Naive thymus-derived CD4-positive, alpha-beta T cell (primary cell): ENCODE measurements at places on chromosomes 3 and 15. TPM values are rescaled to one million over a fixed set of nuclear protein-coding genes. Genes with fewer than 3 reads are reported as not detected.

Gene ADAMTS9
- not detected for polyA plus RNA-seq

- no peaks in the 10 kb centered on the region for H3K36me3 ChIP-seq
- H3K27ac ChIP-seq, result no peak overlapping the region
- no peak overlapping the region for H3K4me3 ChIP-seq
- no peak for DNase-seq
- no peaks in the 10 kb centered on the region for H3K27me3 ChIP-seq
- H3K4me1 ChIP-seq, result no peaks in the 10 kb centered on the region
Observed at GRCh38 chr15:35427091-35427490, 118.9 kb downstream of the DPH6 start.

- no peak overlapping the region for H3K27ac ChIP-seq
- peaks cover 24% of the 10 kb centered on the region for H3K4me1 ChIP-seq
- no peak overlapping the region for H3K4me3 ChIP-seq
- DNase-seq, result no peak
- H3K36me3 ChIP-seq, result no peaks in the 10 kb centered on the region
Observed at GRCh38 chr3:187799942-187800641, 54.8 kb upstream of the BCL6 start.

GRCh38 chr3:42116466-42116865 is 25.3 kb downstream of the TRAK1 start:
- no peak for DNase-seq
- no peak overlapping the region for H3K27ac ChIP-seq
- H3K27me3 ChIP-seq, result no peaks in the 10 kb centered on the region
- no peak overlapping the region for H3K4me3 ChIP-seq

DNA sequence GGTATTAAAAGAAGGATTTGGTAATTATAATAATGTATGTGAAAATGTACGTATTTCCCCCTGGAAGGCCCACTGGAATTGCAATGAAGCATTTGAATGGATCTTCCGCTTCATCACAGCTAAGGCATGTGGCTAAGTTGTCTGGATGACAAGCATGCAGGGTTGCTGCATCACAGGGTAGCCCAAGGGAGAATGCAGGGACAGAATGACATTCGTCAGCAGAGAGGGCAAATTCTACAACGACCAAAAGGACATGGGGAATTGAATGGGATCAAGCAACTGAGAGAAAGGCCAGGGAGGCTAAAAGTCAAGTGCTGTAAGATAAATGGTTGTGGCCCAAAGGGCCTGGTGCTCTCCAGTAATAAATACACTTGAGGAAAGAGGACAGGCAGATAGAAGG is 95.4 kb downstream of the ISL2 start:
- H3K27ac ChIP-seq, result no peak overlapping the region
- H3K4me3 ChIP-seq, result no peak overlapping the region
- DNase-seq, result no peak

DNA sequence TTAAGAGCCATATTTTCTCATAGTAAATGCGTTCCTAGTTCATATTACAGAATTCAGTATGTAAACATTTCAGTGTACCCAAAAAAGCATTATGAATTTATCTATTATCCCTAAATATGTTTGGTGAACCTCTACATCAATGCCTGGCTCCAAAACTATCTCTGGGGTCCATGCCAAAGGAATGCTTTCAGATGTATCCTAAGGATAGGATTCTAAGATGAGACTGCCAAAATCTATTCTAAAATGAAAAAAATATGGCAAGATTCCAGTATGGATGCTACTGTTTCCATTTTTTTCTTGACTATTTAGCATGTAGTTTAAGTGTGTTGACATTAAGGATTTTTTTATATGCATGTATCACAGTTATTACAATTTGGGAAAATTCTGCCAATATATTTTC is 18.8 kb downstream of the EIF5A2 start:
- no peak for DNase-seq
- H3K36me3 ChIP-seq, result no peaks in the 10 kb centered on the region
- no peaks in the 10 kb centered on the region for H3K4me1 ChIP-seq
- H3K27ac ChIP-seq, result no peak overlapping the region

GRCh38 chr3:12287727-12288181 is 1.1 kb upstream of the PPARG start:
- no peak overlapping the region for H3K4me3 ChIP-seq
- no peaks in the 10 kb centered on the region for H3K36me3 ChIP-seq
- no peak for DNase-seq
- no peak overlapping the region for H3K27ac ChIP-seq
- H3K4me1 ChIP-seq, result no peaks in the 10 kb centered on the region

DNA sequence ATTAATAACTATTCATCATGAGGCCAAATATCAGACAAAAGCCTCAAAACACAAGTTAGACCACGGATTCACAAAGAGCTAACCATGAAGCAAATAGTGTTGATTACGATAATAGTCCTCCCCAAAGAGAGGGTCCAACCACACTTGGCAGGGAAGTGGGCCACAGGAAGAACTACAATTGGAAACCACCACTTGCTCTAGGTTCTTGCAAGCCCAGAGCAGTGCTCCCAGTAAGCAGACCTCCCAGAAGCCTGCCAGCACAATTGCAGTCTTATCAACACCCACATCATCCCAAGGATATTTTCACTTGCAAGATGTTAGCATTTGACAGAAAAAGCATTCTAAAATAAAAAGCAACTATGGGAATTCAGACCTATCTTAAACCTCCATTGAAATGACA is 11.3 kb downstream of the SETD2 start:
- no peaks in the 10 kb centered on the region for H3K27me3 ChIP-seq
- no peak for DNase-seq
- H3K27ac ChIP-seq, result no peak overlapping the region
- no peak overlapping the region for H3K4me3 ChIP-seq
- H3K4me1 ChIP-seq, result peaks cover 23% of the 10 kb centered on the region
- no peaks in the 10 kb centered on the region for H3K36me3 ChIP-seq

DNA sequence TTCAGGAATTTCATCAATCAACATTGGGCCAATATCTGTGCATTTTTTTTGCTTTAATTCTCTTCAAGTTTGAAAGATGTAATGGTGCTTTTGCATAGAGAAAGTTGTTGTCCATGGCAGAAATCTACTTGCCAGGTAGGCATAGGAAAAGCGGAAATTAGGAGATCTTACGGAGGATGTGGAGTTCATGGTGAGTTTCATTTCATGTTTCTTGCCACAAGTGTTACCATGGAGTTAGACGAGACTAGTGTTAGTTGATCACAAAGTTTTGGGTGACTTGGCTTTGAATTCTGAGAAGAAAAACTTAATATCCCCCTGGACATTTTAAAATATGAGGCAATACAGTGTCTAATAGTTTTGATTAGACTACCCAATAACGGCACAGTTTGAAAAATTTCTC is 1.0 kb upstream of the P2RY13 start:
- DNase-seq, result no peak
- H3K27me3 ChIP-seq, result no peaks in the 10 kb centered on the region
- no peaks in the 10 kb centered on the region for H3K4me1 ChIP-seq
- no peak overlapping the region for H3K4me3 ChIP-seq
- no peaks in the 10 kb centered on the region for H3K36me3 ChIP-seq
- H3K27ac ChIP-seq, result no peak overlapping the region

- H3K4me3 ChIP-seq, result no peak overlapping the region
- no peaks in the 10 kb centered on the region for H3K27me3 ChIP-seq
Observed at GRCh38 chr3:113218681-113219045, 7.3 kb downstream of the BOC start.

DNA sequence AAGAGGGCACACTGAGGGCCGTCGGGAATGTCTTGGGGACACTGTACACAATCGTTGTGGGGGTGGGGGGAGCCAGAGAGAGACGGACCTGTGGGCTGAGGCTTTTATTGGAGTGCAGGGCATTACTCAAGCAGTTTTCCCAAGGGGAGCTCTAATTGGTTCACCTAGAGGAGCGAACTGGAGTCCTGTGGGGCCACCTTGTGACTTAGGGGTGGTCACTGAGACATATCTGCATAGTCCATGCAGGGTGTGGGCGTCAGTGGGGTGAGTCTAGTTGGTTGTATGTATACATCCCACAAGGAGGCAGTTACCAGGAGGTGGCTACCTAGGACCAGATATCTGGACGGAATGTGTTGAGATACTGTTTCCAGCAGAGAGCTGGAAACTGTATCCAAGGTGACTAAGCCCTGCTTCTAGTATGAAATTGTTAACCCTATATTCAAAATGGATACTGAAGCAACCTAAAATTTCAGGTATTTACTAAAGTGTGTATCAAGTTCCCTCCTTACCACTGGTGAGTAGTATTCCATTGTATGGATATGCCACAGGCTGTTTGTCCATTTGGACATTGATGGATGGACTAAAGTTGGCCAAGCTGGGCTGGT is 2.6 kb upstream of the PIGZ start:
- no peaks in the 10 kb centered on the region for H3K36me3 ChIP-seq
- no peaks in the 10 kb centered on the region for H3K4me1 ChIP-seq
- H3K27ac ChIP-seq, result no peak overlapping the region
- no peak for DNase-seq
- no peak overlapping the region for H3K4me3 ChIP-seq
- H3K27me3 ChIP-seq, result no peaks in the 10 kb centered on the region

DNA sequence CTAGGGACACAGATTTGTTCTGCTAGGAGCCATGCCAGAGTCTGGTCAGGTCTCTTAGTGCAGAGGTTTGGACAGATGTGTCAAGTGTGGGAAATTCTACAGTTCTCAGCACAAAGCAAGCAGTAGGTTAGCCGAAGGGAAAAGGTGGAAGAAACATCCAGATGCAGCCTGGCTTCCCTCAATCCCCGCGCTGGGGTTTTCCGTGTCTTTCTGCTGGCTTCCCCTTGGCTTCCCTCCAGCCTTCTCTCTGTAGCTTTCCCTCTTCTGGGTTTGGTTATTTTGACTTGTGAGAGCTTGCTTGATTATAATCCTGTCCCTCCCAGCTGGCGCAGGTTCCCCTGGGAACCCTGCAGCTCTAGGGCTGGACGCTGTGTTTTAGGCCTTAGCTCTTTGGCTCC is 4.1 kb downstream of the TF start:
- DNase-seq, result no peak
- no peak overlapping the region for H3K27ac ChIP-seq
- no peaks in the 10 kb centered on the region for H3K4me1 ChIP-seq
- H3K36me3 ChIP-seq, result no peaks in the 10 kb centered on the region
- H3K4me3 ChIP-seq, result no peak overlapping the region
- H3K27me3 ChIP-seq, result no peaks in the 10 kb centered on the region

DNA sequence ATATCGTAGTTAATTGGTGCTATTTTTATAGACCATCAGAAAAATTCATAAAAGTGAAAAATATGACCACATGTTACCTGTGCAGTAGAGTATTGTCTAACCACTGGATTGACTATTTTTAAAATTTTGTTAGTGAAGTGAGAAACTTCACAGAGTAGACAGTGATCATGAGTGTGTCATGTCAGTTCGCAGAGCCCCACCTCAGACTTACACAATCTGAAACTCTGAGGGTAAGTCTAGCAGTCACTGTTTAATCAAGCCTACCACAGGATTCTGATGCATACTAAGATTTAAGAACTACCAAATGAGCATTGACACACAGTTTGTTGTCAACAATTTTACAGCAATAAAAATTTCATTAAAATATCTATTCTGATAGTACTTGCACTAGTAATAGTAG is 552.9 kb upstream of the SUCLG2 start:
- no peak for DNase-seq
- H3K27ac ChIP-seq, result no peak overlapping the region
- no peaks in the 10 kb centered on the region for H3K27me3 ChIP-seq
- H3K4me1 ChIP-seq, result no peaks in the 10 kb centered on the region
- H3K36me3 ChIP-seq, result no peaks in the 10 kb centered on the region

DNA sequence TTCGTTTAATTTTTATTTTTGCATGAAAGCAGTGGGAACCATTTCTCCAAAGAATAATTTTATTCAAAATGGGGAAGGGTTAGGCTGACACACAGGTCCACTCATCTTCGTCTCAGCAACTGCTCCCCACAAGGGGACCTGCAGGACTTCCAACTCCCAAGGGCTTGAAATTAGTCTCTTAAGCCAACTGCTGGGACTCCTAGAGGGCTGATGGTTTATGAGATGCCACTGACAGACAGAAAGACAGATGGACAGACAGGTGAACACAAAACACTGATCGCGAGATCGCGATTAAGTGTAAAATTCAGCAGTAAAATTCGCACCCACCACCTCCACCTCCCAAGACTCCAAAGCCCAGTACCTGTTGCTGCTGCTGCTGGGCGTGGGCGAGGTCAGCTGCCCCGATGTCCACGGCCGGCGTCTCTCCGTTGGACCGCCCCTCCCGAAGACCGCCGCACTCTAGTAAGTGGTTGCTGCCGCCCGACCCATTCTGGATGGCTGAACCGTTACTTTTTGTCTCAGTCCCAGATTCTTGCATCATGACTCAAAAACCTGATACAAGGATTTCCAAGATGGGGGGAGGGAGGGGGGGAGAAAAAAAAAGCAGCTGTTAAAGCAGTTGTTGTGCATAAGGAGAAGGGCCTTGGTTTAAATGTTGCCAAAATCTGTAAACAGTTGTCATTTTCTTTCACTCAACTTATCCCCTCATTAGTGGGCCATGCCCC is 385.5 kb downstream of the FOXP1 start:
- DNase-seq, result no peak
- H3K4me1 ChIP-seq, result peaks cover 3% of the 10 kb centered on the region
- no peak overlapping the region for H3K4me3 ChIP-seq
- H3K36me3 ChIP-seq, result no peaks in the 10 kb centered on the region
